Stimulated activated CD4-positive, alpha-beta T cell treated with anti-CD3 and anti-CD28 coated beads, Interleukin-2, amount 100 ng/mL, for 4 hours (primary cell): ENCODE measurements at places on chromosomes 1 and 21.

DNA sequence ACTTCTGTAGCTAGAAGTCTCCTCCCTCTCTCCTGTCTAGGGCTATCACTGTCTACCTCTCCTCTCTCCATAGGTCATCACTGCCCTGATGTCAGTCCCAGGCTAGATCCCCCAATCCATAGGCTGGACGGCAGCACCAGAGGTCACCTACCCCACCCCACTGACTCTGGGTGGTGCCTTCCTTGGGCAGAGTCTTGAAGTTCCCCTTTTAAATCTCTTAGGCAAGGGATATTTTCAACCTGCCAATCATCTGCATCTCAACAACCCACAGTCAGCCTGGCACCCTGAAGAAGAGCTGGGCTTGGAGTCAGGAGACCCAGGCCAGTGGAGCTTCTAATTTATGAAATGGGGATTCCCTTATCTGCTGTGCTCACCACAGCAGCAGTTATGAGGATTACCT is 13.2 kb downstream of the MYBPH start:
- DNase-seq: no peak

DNA sequence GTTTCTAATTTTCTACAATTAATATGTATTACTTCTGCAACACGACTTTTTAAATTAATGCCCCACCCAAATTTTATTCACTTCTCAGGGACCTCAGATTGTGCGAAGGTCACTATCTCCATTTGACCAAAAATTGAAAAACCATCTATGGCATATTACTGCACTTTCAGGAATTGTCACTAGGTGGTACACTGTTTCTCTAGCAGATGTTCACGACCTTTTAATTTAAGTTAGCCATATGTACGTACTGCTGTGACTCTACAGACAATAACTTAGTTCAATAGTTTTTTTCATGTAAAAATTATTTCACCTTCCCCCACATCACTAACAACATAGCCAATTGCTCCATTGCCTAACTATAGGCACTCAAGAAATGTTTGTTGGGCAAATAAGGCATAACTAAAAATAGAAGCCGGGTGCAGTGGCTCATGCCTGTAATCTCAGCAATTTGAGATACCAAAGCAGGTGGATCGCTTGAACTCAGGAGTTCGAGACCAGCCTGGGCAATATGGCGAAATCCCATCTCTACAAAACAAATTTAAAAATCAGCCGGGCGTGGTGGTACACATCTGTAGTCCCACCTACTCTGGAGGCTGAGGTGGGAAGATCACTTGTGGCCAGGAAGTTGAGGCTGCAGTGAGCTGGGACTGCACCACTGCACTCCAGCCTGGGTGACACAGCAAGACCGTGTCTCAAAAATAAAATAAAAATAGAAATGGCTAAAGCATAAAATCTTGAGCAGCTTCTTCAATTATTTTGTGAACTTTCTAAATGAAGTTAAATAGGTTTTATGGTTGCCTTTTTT is 75.7 kb upstream of the PKN2 start:
- DNase-seq: no peak

GRCh38 chr1:165330483-165330882 is 26.0 kb downstream of the LMX1A start:
- no peak for DNase-seq

DNA sequence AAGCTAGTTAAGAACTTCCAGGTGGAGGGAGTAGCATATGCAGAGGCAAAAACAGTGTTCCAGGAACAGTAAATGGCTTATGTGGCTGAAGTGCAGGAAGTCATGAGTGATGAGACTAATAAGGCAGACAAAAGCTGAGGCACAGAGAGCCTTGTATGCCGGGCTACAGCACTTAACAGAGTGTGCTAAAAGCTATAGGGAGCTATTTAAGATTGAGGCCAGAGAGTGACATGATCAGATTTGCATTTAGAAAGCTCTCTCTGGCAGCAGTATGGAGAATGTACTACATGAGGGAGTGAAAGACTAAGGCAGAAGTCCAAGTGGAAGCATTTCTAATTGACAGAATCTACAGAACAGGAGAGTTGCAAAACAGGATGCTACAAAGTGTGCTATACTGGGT is 38.6 kb downstream of the WASF2 start:
- DNase-seq: no peak

DNA sequence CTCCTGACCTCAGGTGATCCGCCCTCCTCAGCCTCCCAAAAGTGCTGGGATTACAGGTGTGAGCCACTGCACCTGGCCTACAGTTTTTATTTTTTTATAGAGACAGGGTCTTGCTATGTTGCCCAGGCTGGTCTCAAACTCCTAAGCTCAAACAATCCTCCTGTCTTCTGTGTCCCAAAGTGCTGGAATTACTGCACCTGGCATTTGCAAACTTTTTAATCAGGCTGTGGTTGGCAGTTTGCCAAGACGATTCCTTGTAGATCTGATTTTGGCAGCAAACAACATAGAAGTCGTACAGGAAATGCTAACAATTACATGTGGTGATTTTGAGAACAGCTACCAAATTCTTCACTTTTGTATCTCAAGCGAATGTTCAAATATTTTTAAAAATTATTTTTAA is 10.1 kb downstream of the RBP7 start:
- no peak for DNase-seq

GRCh38 chr1:198756470-198756869 is 117.6 kb downstream of the PTPRC start:
- no peak for DNase-seq

- no peak for DNase-seq
Measured at GRCh38 chr1:214712737-214713136, 109.7 kb downstream of the CENPF start.

GRCh38 chr1:239563681-239564080 is 177.3 kb downstream of the CHRM3 start:
- no peak for DNase-seq

- no peak for DNase-seq
Measured at GRCh38 chr1:232551386-232551785, 78.5 kb downstream of the SIPA1L2 start.

DNA sequence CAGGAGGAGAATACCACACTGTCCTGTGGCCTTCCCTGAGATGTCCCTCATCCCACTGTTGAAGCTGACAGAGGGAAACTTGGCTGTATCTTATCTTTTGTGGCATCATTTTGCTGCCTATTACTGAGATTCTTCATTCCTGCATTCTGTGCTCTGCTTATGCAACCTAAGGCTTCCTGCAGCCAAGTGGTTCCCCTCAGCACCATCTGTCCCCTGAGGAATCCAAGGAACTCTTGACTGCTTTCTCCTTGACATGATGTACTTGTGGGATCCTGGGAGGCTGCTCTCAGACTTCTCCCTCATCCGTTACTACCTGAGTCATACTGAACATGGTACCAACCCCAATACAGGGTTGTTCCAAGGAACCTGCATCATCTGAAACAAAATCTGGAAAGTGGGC is 21.1 kb upstream of the RIMKLA start:
- DNase-seq: no peak

- no peak for DNase-seq
Measured at GRCh38 chr1:35650416-35650815, 9.1 kb upstream of the PSMB2 start.

DNA sequence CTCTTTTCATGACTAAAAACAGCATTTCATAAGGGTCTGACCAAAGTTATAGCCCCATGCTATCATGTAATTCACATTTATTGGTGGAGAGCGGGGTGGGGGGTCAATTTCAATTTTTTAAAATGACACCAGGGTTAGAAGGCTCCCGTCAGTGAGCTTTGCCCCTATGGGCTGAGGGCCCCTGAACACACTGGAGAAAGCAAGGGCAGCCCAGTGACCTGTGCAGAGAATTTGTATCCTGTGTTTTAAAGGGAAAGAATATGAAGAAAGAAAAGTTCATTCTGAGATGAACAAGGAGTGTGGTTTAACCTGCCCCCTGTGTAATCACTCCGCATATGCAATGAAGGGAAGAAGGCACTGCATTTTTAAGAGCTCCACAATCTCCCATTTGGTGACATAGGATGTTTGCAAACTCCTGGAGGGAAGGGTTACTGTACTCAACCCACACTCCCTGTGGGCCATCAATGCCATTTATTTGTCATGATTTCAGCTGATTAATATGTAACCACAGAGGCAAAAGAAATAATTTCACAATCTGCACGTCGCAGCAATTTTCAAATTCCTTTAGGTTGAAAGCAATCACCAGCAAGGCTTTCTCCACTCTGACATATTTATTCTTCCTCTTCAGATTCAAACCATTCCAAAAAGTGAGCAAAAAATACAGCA is 95.6 kb downstream of the ZNF281 start:
- DNase-seq: no peak

DNA sequence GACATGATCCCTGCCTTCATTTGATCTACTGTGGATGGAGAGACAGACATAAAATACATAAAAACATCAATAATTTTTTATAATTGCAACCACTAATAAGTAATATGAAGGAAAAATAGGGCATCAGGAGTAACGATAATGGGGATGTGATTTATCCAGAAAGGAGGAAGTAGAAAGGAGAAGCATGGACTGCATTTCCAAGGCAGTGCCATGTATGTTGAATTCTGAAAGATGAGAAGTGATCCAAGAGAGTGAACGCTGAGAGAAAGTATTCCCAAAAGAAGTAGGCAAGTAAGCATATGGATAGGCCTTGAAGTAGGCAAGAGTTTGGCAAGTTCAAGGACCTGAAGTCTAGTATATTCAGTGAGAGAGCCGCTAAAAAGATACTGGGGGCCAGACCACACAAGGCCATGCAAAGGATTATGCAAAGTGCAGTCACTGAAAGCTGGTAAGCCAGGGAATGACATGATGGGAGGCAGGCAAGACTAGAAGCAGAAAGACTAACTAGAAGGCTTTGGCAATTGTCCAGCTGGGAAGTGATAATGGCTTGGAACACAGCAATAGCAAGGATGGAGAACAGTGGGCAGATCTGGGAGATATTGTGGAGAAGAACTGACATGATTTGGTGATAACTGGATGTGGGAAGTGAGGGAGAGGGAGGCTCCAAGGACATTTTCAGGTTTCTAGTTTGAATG is 85.9 kb downstream of the TM2D1 start:
- no peak for DNase-seq

GRCh38 chr1:53326598-53327181 is 1.2 kb downstream of the LRP8 start:
- DNase-seq: no peak

GRCh38 chr1:169601096-169601881 is 15.0 kb upstream of the F5 start:
- DNase-seq: no peak

DNA sequence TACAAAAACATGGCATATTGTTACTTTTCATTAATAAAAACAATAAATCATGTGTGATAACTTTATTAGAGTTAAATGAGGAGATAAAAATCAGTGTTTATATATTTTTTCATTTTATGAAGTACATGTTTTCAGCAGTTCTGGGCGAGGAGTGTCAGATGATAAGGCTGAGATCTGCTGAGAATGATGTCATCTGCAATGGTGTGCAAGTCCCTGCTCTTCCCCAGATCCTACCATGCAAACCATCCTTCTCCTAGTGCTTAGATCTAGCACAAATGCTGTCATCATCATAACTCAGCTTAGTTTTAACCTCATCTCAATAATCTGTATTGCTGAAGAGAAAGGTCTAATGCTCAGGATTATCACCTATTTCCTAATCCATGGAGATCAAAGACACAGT is 214.4 kb upstream of the DAB1 start:
- DNase-seq: no peak
